ENCODE measurements at places on chromosomes 16 and 17.
A peak's percentile ranks its signal among the peaks of the same experiment; 100 is the strongest.

GRCh38 chr16:85697431-85697830, 8.7 kb upstream of the GINS2 start:
- DNase-seq = no peak

- DNase-seq = no peak
These were observed 457.3 kb upstream of the HSBP1 start for GRCh38 chr16:83350481-83350880.

GRCh38 chr16:25108054-25108453, 3.5 kb upstream of the LCMT1 start:
- peak; percentile 61 for DNase-seq

DNA sequence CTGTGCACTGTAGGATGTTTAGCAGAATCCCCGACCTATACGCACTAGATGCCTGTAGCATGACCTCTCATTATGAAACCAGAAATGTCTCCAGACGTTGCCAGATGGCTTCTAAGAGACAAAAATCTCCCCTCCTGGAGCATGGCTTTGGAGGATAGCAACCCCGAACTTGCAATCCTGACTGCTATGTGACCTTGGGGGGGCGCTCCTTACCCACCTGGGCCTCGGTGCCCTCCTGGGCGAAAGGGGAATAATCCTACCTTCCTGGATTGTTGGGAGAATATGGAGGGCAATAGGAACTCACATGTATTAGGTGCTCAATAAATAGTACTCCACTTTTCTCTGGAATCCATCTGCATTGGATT, 8.1 kb downstream of the MRM1 start:
- DNase-seq = no peak

- DNase-seq = peak; percentile 87
These were observed 3.7 kb downstream of the TMC8 start for GRCh38 chr17:78133971-78134898.

- no peak for DNase-seq
These were observed 24.6 kb upstream of the LRRC75A start for GRCh38 chr17:16516594-16517051.

DNA sequence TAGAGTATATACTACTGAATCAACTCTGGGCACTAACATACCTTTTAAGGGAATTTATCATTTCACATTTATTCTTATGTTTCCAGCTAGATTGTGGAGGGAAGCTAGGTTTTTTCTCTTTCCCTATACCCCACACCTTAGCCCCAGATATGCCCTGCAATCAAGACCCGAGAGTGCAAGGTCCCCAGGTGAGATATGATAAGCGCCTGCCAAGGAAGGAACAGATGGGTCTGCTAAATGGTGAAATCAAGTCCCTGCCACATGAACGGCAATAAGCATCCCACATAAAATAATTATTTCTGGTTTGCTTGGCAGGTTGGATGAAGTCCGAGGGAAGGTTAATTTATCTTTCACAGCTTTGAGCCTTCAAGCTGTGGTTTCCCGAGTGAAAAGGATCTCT, 195.5 kb downstream of the TOX3 start:
- DNase-seq = no peak

DNA sequence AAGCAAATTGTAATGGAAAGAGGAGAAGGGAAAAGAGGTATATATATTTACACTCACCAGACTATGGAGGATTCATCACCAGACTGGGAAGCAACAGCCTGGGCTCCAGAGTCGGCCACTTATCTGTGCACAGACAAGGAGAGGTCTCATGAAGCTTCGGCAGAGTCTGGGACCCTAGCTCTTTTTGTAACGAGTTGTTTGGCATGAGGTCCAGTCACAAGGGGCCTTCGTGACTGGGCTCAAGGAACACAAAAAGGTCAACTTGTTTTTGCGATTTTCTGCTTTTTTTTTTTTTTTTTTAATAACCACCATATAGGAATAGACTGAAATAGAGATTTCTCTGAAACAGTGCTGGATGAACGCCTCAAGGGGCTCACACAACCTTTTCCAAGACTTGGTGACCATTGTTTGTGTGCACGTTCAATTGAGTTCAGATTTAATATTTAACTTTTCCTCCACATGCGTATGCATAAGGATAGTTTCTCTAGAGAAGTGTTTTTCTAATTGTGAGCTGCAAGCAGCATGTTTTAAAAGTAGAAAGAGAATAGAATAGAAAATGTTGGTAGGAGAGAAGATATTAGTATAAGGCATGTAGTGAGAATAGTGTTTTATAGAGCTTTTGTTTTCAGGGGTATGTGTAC, 25.8 kb downstream of the BPTF start:
- no peak for DNase-seq

- no peak for DNase-seq
These were observed 252.3 kb upstream of the CA10 start for GRCh38 chr17:52410781-52411180.

- no peak for DNase-seq
These were observed 114.3 kb upstream of the KCNJ16 start for GRCh38 chr17:69960755-69961154.

DNA sequence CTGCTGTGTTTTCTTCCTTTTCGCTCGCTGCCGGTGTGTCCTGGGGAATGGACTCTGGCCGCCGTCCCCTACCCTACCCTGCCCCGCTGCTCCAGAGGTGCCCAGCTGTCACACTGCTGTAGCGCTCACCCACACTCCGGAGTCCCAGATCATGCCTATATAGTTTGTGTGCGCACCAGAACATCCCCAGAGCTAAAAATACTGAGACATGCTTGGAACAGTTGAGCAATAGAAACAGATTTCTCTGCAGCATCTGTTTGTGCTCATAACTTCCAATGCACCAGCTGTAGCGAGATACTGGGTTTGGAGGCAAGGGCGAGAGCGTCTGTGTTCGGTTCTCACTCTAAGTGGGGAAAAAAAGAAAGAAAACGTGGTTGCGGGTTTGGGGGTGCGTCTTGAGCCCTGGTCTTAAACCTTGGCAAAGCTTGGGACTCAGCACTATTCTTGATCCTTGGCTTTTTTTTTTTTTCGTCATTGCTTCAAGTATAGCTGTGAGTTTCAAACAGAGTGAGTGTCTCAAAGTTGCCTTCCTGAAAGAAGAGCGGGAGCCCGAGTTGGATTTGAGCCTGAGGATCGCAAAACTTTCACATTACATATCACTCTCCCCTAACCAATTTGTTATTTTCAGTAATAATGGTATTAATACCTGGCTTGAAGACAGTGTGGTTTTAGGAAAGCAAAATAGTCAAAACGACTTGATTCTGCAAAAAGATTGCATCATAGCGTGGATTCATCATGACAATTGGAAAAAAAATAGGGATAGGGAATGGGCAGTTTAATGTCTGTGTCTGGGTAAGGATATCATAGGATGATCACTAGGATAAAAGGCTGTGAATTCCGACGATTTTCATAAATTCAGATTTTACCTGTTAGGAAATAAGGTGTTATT, 621 bp downstream of the KCNJ2 start:
- no peak for DNase-seq

DNA sequence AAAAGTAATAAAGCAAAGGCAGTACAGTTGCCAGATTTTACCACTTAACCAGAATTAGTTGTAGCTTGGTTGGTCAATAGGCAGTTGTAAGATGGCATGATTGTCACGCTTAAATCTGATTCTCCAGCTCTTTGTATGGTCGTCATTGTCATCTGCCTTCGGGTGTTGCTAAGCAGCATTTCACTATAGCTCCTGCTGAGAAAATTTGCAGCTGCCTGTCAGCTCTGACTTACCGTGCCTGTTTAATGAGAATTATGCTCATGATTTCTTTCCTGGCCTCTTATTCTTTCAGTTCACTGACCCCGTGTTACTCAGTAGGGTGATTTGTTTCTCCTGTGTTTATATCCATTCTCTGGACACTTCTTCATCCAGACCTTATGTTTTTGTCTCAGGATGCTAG, 66.7 kb downstream of the TANGO6 start:
- no peak for DNase-seq

DNA sequence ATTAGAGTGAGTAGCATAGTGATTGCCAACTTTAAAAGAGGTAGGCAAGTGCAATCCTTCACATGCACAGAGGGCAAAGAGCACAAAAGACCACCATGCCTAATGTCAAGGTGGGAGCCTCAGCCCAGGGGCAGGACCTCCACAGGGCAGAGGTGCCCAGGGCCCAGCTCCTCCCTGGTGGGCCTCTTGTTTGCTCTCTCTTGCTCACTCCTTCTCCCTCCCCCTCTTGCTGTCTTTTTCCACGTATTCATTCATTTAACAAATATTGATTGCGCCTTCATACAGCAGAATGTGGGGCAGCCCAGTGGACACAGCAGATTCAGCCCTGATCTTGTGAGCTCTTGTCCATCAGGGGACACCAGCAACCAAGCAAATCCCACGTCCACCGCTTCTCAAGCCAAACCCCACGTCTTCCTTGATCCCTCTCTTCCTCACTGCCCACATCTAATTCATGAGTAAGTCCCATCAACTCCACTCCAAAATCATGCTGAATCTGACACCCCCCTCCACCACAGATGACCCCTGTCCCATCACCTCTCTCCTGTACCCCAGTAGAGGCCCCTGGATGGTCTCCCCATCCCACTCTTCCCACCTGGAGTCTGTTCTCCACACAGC, 44.1 kb upstream of the RPL38 start:
- DNase-seq = no peak

GRCh38 chr17:9456330-9456729, 119.3 kb downstream of the STX8 start:
- DNase-seq = no peak

DNA sequence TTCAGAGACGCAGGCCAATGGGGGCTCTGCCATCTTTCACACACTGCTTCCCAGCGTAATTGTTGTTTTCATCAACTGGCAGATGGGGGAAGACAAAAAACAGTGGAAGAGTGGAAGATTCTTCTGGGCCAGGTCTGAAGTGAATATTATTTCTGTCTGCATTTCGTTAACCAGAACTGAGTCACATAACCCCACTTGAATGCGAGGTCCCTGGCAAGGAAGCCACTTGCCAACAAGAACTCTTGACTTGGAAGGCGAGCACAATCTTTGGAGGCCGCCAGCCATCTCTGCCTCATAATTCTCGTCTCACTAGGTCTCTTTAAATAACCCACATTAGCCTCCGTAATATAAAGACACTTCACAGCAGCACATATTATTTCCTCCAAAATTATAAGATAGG, 75.4 kb downstream of the CYB561 start:
- no peak for DNase-seq

DNA sequence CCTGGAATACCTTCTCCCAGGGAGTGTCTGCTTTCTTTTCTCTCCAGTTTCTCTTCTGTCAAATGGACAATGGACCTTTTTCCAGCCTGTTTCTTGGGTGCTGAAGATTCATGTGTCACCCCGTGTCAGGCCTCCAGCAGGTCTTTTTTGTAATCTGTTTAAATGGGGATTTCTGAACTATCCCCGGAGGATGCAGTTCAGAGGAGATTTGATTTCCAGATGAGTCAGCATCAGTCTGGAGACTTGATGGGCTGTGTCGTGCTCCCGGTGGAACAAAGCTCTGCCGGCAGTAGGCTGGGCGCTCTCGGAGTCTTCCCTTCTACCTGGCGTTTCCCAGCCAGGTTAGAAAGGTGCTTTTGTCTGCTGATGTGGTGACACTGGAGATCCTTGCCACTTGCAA, 440.6 kb downstream of the HS3ST3B1 start:
- no peak for DNase-seq

- DNase-seq = no peak
These were observed 5.1 kb upstream of the SCNN1B start for GRCh38 chr16:23296994-23297393.

GRCh38 chr17:81464586-81464985, 48.0 kb downstream of the ACTG1 start:
- no peak for DNase-seq

DNA sequence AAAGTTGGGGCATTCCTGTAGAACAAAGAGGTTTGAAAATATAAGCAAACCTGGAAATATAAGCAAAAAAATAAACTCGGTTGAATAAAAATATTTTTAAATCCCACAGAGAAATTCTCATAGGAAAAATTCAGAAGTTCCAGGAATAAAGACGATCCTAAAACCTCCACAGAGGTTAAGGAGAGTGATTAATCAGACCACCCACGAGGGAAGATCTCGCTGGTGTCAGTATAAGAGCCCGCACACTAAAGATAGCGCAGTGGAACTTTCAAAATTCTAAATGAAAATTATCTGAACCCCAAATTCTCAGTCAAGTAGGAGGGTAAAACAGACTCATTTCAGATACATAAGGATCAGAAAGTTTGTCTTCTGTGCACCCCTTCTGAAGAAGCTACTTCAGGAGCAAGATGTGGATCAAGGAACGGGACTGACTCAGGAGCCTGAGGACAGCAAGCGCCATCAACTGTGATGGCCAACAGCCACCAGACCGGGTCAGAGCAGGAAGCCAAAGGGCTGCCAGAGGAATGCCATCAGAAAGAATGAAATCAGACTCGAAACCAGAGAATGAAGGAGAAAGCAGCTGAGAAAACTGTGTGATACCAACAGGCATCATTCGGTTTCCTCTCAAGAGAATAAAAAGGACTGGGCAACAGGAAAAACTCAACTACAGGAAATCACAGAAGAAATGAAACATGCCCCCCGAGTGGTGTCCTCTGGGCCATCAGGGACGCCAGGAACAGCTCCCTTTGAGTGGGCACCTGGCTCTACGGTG, 66.9 kb downstream of the CYTH1 start:
- DNase-seq = no peak

GRCh38 chr17:12081720-12082119, 61.0 kb downstream of the MAP2K4 start:
- no peak for DNase-seq

DNA sequence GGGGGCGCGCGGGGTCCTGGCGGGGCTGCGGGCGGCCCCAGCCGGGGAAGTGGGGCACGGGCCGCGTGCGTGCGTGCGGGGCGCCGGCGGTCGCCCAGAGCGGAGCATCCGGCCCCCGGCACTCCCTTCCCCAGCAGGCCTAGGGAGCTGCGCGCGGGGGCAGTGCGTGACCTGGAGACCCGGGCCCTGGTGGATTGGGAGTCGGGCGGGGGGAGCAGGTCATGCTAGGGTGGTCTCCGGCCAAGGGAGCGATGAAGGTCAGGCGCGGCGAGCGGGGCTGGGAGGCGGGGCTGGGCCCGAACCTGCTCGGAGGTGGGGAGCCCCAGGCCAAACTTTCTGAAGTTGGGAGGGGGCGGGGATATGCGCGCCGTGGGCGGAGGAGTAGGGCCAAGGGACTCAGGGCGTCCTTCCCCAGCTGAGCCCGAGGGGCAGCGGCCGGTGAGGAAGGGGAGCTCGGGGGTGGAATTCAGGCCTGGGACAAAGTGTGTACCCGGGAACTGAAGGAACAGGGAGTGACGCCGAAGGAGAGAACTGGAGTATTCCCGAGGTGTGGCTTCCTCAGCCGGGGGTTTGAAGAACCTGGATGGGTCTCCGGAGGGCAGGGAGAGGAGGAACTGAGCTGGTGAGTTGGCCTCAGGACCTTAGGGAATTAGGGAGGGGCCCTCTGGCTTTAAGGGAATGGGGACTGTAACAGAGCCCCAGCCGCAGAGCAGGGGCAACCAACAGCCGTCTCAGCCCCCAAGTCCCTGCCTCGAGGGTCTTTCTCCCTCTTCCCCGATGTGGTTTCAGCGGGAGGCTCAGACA, 589 bp downstream of the XYLT2 start:
- DNase-seq = peak; percentile 60

- no peak for DNase-seq
These were observed 330.2 kb downstream of the TMEM114 start for GRCh38 chr16:8260140-8260539.

GRCh38 chr16:1469693-1470201, 5.1 kb downstream of the CLCN7 start:
- no peak for DNase-seq

- DNase-seq = no peak
These were observed 12.5 kb upstream of the SLC16A11 start for GRCh38 chr17:7056386-7056785.
